ENCODE measurements at places on chromosomes 12 and 14.

DNA sequence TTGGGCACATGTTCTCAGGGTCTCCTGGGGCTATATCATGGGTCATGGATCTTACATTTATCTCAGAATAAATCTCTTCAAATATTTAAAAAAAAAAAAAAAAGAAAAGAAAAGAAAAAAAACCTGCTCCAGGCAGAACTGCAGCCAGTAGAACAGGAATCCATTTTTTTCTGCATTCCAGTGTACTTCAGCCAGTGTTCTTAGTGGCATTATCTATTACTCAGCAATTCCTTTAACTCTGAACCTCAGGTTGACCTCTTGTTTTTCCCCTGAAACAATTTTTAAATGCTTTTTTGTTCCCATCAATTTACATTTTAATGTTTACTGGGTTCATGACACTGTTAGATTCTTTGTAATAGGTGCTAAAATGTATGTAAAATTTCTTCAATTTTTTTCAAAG lies 66.7 kb upstream of the STXBP6 start:
- no peak for DNase-seq

GRCh38 chr12:59780605-59781135 lies 184.8 kb downstream of the SLC16A7 start:
- DNase-seq = no peak

- DNase-seq = no peak
These were observed 77.6 kb upstream of the FUT8 start for GRCh38 chr14:65334765-65335410.

GRCh38 chr12:100799770-100800169 lies 5.2 kb downstream of the ANO4 start:
- no peak for DNase-seq

- DNase-seq = no peak
These were observed 38.9 kb upstream of the KTN1 start for GRCh38 chr14:55540847-55541773.

- no peak for DNase-seq
These were observed 9.5 kb upstream of the CEP170B start for GRCh38 chr14:104855532-104856090.

- DNase-seq = no peak
These were observed 229.9 kb upstream of the HMGA2 start for GRCh38 chr12:65594409-65594808.

- DNase-seq = no peak
These were observed 12.3 kb downstream of the NEMP1 start for GRCh38 chr12:57066245-57066644.

DNA sequence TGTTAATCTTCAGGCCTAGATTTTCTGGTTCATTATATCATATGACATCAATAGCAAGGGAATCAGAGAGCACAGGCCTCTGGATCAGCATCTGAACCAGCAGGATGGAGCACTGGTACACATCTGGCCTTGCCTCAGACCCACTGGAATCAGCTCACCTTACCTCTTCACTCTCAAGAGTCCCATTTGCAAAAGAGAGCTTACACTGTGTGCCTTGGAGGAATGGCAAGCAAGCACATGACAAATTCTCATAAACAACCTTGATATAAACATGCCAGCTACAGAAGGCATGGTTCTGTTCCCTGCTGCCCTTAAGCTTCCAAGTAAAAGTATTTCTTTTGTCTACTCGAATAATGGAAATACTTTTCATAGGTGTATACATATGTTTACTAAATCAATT lies 128.6 kb upstream of the CPM start:
- no peak for DNase-seq

GRCh38 chr14:28151926-28152325 lies 614.7 kb upstream of the FOXG1 start:
- DNase-seq = no peak

- no peak for DNase-seq
These were observed 30.8 kb upstream of the PPP2R5C start for GRCh38 chr14:101730626-101731186.

DNA sequence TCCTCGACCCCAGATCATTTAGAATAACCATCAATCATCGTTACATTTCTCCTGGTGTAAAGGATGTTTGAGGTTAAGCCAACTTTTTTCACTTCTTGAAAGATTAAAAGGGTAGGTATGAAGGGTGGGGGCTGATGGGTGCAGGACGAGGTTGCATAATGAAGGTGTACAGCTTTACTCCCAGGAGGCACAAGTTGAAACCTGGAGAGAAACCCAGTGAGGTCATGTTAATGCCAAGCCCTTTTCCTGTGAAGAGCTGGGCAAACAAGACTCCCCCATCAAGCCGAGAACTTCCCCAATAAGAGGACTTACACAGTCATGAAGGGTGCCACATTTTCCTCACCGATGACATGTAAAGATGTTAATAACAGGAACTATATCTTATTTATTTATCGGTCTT lies 84.3 kb downstream of the FZD10 start:
- no peak for DNase-seq

- no peak for DNase-seq
These were observed 40.0 kb upstream of the CAPRIN2 start for GRCh38 chr12:30794591-30795409.

- DNase-seq = no peak
These were observed 30.9 kb upstream of the KLRF1 start for GRCh38 chr12:9796346-9796745.

- no peak for DNase-seq
These were observed 111.9 kb downstream of the PIK3C2G start for GRCh38 chr12:18373181-18373580.

GRCh38 chr12:10151621-10152020 lies 20.3 kb downstream of the OLR1 start:
- no peak for DNase-seq

GRCh38 chr12:19744705-19745218 lies 305.5 kb downstream of the AEBP2 start:
- DNase-seq = no peak

GRCh38 chr12:45827974-45828373 lies 98.5 kb downstream of the ARID2 start:
- no peak for DNase-seq

- DNase-seq = no peak
These were observed 113.6 kb upstream of the BTG1 start for GRCh38 chr12:92259291-92259690.

DNA sequence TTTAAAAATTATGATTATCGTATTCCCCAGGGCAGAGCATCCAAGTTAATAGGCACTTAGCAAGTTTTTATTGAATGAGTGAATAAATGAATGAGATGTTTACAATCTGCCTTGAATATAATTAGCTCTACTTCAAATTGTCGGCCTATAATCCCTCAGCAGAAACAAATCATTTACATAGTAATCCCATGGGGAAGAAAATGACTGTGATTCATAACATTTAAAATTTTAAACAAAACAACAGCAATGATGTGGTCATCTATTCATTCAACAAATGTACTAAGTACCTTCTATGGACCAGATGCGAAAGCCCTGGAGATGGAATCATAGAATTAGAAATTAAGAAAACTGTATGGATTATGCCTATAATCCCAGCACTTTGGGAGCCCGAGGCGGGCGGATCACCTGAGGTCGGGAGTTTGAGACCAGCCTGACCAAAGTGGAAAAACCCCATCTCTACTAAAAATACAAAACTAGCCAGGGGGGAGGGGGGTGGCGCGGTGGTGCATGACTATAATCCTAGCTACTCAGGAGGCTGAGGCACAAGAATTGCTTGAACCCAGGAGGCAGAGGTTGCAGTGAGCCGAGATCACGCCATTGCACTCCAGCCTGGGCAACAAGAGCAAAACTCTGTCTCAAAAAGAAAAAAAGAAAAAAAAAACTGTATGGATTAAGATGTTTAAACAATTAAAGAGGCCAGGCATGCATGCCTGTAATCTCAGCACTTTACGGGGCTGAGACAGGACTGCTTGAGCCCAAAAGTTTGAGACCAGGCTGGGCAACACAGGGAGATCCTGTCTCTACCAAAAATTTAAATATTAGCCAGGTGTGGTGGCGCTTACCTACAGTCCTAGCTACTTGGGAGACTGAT lies 17.7 kb upstream of the MDM2 start:
- DNase-seq = no peak

DNA sequence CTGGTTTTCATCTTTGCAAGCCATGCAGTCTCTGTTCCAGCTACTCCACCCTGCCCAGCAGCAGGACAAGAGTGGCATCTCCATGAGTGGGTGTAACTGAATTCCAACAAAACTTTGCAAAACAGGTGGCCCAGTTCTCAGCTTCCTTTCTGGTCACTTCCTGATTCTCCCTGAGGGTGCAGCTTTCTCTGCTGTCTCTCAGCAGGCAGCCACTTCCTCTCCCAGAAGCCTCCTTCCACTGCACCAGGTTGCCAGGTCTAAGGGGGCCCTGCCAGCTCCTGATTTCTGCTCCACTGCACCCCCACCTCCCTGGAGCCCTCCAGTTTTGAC lies 341.0 kb upstream of the FKBP4 start:
- DNase-seq = no peak

GRCh38 chr14:72975770-72976169 lies 49.5 kb downstream of the DCAF4 start:
- no peak for DNase-seq

DNA sequence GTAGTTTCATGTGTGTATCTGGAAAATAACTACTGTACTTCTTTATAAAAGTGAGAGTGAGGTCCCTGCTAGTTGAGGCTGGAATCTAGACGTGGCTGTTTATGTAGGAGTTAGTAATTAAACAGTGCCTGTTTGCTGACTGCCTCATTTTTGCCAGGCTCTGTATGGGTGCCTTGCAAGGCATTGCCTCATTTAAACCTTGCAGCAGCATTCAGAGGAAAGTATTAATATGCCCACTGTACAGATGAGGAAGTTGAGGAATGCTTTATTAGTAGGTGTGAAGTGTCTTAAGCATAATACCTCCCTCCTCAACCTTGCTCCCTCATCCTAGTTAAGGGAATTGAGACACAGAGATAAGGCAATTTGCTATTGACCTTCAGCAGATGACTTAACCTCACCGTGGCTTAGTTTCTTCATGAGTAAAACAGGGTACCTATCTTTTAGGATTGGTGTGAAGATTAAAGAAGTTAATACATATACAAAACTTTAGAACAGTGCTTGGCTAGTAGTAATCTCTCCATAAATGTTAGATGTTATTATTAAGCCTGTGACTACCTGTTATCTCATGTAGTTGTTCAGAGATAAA lies 28.7 kb downstream of the PPM1A start:
- DNase-seq = no peak

GRCh38 chr12:118560733-118561132 lies 184.4 kb downstream of the SUDS3 start:
- no peak for DNase-seq

DNA sequence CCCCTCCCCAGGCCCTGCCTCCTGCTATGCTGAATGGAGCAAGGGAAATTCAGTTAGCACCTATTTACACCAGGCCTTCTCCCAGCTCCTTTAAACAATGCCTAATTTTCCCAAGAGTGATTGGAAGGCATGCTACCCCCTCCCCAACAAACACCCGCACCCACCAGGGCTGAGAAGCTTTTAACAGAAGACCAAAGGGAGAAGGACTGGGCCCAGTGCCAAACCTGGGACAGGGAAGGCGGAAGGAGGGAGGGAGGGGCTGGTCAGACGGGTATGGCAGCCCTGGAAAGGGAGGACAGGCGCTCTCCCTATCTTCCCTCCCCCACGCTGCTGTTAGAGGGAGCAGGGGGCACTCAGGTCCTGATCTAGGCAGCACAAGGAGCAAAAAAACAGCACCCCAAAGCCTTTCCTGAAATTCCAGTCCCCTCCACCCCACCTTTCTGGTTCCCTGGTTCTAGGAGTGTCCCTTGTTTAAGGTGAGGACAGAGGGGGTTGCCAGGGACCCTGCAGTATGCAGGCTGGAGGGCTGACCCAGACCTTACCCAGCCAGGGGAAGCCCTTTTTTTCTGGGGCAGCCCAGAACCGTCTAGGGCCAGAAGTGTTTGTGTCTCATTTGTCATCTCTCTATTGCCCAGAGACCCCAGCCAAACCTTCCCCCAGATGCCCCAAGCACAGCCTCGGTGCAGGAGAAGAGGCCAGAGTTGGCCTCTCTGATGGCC lies 2.4 kb upstream of the KRT8 start:
- DNase-seq = no peak

- no peak for DNase-seq
These were observed 6.0 kb upstream of the CHD4 start for GRCh38 chr12:6613015-6613775.

GRCh38 chr14:30803185-30803584 lies 71.2 kb upstream of the COCH start:
- DNase-seq = no peak

- no peak for DNase-seq
These were observed 31.7 kb downstream of the LRTM2 start for GRCh38 chr12:1852076-1852475.

GRCh38 chr12:53938326-53939140 lies at the start of gene HOXC13:
HOXC13 (plus strand) TSS chr12:53938831; CDS start chr12:53938907, 76 bp downstream.
- no peak for DNase-seq

GRCh38 chr14:25026476-25027137 lies 23.3 kb downstream of the STXBP6 start:
- no peak for DNase-seq

GRCh38 chr12:48810903-48811431 lies 7.3 kb upstream of the CACNB3 start:
- DNase-seq = no peak

- DNase-seq = no peak
These were observed 18.8 kb upstream of the TFCP2 start for GRCh38 chr12:51191516-51192283.

All from activated CD8-positive, alpha-beta memory T cell treated with anti-CD3 and anti-CD28 coated beads for 48 hours (primary cell).